Stimulated activated CD4-positive, alpha-beta T cell treated with anti-CD3 and anti-CD28 coated beads, Interleukin-4, amount 100 ng/mL, for 48 hours (primary cell): ENCODE measurements at places on chromosomes 12 and 14.

DNA sequence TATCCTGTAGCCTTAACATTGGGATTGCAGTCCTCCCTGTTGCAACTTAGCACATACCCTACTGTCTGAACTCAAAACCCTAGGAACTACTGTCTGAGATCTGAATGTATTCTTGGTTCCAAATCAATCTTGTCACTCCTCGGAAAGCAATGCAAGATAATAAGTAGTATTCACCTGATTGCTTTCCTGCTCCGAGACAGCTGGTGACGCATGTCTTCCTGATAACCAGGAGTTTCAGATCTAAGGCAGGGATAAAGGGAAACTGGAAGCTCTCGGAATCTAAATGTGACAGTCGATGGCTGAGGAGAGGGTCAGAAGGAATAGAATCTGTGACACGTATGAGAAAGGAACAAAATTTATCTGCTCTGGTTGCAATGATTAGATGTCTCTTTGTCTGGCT, 67.6 kb downstream of the RMST start:
- no peak for DNase-seq

- DNase-seq: no peak
These were observed 57.5 kb downstream of the ZNF664 start for GRCh38 chr12:124030510-124030909.

DNA sequence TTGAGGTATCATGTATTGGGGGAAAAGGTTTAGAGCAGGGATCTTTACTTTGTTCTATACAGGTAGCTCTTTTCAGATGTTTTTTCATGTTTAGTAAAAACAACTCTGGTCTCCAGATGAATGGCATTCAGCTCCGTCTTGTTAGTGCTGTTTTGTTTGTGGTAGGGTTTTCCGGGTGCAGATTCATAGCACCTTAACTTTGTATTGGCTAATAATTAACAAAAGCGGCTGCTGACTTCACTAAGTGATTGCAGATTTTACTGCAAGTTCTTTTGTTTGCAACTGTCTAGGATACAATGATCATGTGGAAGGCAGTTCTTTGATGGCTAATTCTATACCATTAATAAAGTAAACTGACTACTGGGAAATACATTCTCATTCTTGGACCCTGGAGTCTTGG, 32.2 kb upstream of the BHLHE41 start:
- DNase-seq: no peak

GRCh38 chr12:54374562-54375258, 9.8 kb downstream of the ZNF385A start:
- DNase-seq: no peak

DNA sequence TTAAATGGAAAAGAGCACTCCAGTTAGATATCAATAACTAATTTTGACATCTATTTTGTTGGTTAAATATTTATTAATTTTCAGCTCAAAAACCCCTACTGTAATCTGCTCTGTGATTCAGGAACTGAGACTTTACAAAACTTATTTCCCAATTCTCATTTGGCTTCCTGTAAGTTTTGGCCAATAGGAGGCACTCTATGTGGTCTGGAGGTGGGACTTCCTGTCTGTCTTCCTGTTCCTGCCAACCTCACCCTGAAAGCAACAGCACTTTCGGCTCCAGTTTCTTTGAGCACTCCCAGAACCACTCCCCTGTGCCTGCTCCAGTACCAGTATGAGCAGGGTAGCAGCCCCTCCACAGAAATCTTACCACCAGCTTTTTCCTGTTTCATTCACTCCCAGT, 1027.0 kb downstream of the VRK1 start:
- no peak for DNase-seq

GRCh38 chr14:20460458-20461224, 593 bp downstream of the PIP4P1 start:
- peak; percentile 32 for DNase-seq

GRCh38 chr12:116520801-116521471, 38.2 kb upstream of the MAP1LC3B2 start:
- DNase-seq: no peak

- no peak for DNase-seq
These were observed 144.5 kb downstream of the PHETA1 start for GRCh38 chr12:111224186-111225066.

DNA sequence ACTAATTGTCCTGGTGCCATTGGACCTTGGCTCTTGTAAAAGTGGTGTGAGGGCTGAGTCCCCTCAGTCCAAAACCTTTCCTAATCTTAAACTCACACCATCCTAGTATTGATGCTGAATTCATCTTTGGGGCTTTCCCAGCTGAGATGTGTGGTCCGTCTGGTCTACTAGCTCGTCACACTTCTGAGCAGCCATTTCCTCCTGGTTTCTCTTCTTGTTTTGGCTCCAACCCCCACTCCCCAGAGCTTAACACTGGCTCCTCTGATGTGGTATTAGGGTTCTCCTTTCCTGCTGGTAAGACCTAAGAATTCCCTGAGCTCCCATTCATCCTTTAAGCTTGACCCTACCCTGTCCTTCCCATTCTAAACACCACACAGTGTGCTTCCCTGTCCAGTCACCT, 900.6 kb downstream of the VRK1 start:
- no peak for DNase-seq

DNA sequence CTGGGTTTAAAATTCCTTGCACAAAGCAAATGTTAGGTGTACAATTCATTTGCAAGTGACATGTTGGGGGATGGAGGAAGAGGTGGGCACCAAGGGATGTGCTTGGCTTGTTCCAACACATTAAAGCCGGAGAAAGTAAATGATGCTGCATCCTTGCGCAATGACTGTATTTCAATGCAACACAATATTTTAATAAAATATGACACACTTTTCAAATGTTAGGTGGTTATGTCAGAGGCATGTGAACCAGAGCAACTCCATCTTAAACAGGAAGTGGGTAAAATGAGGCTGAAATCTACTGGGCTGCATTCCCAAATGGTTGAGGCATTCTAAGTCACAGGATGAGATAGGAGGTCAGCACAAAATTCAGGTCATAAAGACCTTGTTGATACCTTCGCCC, 53.6 kb upstream of the ARHGAP5 start:
- DNase-seq: no peak

DNA sequence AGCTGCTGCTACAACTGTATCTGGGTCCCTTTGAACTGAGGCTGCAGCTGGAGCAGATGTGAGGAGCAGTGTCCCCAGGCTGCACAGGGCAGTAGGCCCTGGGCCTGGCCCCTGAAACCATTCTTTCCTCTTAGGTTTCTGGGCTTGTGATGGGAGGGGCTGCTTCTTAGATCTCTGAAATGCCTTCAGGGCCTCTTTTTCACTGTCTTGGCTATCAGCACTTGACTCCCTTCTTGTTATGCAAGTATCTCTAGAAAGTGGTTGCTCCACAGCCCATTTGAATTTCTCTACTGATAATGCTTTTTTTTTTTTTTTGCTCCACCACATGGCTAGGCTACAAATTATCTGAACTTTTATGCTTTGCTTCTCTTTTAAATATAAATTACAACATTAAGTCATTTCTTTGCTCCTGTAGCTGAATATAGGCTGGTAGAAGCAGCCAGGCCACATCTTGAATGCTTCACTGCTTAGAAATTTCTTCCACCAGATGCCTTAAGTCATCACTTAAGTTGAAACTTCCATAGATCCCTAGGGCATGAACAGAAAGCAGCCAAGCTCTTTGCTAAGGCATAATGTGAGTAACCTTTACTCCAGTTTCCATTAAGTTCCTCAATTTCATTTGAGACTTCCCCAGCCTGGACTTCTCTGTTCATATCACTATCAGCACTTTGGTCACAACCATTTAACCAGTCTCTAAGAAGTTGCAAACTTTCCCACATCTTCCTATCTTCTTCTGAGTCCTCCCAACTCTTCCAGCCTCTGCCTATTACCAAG, 41.1 kb downstream of the ACSM4 start:
- DNase-seq: no peak

- DNase-seq: no peak
These were observed 258.4 kb downstream of the PPFIA2 start for GRCh38 chr12:81500788-81501187.

DNA sequence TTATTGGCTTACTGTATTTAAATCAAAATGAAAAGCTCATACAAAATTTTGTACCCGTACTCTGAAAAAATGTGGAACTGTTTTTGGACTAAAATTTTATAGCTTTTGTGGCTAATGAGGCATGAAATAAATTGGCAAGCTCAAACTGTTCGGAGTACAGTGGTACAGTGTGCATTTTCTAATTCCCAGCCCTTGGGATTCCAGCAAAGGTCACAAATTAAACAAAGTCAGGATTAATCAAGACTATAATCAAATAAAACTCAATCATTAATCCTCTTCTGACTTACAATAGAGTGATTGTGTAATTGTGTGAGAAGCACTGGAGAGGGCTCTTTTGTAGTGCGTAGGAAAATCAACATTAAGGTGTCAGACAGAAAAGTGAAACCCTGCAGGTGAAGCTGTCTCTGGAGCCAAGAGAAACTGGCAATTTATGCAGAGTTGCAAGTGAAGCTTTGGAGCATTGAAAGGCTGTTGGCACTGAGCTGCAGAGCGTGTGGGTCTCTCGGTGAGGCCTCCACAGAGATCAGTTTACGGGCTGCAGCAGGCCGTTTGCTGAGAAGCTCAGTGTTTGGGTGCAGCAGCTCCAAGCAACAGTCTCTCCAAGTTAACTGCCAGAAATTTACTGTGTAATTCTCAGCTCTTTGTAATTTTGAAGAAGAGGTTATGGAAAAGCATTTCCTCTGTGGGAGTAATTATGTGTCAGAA, 275.9 kb downstream of the FBXL14 start:
- DNase-seq: no peak

DNA sequence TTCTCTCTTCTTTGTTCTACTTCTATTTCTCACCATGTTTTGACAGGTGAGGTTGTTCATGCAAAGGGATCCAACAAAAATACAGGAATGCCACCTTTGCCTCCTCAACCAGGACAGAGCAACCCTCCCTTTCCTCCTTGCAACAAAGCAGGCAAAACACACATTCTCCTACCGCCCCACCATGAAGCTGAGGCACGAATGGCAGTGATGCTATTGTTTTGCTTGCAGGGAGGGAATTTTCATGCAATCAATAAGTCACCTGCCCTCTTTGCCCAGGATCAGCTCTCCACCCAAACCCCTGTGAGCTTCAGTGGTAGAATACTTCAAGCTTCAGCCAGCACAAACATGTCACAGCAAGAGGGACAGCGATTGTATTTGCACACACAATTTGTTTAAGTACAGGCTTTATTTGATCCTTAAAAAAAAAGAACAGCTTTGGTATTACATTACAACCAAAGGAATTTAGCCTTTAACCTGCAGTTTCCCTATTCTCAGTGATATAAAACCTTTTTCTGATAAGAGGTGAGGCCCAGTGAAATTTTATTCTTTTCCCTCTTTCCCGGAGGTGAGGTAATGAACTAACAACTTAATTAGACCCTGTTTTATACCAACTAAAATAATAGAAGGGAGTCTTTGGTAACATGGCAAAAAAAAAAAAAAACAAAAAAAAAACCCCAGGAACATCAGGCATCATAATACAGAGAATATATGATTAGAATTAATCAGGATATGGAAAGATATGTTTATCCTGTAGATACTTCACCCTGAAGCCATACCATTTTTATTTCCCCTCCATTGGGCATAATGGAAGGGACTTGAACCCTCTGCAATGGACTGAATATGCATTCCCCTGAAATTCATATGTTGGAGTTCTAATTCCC, 87.0 kb upstream of the EEA1 start:
- no peak for DNase-seq

DNA sequence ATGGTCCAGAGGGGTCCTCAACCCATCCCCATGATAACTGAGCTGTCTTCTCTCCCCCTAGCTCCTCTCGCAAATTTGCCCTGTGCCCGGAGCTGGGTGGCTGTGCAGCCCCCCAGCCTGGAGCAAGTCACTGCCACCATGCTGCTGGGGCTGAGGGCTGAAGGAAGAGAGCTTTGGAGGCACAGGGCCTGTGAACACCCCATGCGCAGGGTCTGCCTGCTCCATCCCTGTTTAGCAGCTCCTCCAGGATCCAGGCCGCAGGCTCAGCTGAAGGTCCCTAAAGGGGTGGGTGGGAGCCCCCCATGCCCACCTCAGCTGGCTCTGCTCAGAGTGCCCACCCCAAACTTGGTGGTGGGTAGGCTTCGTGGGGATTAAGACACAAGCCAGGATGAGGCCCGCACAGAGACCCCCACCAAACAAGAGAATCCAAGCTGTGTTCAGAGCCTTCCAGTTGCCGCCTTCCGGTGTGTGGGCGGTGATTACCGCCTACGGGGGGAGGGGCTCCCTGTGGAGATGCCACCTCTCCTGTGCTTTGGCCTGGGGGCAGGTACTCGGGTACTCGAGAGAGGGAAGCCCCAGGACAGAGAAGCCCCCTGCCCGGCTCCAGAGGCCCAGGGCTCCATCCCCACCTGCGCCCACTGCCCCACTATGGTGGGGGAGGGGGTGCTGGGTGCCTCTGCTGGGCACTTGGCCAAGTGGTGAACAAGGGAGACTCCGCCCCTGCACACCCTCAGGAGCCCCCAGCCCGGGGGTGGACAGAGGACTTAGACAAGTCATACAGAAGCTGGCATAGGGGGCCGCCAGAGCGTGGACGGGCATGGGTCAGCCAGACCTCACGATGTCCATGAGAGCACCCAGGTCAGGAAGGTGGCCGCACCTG, 1.4 kb upstream of the JAG2 start:
- DNase-seq: no peak

GRCh38 chr12:104888892-104889291, 69.2 kb downstream of the SLC41A2 start:
- no peak for DNase-seq

- no peak for DNase-seq
These were observed 51.6 kb downstream of the GPATCH2L start for GRCh38 chr14:76203086-76204001.

DNA sequence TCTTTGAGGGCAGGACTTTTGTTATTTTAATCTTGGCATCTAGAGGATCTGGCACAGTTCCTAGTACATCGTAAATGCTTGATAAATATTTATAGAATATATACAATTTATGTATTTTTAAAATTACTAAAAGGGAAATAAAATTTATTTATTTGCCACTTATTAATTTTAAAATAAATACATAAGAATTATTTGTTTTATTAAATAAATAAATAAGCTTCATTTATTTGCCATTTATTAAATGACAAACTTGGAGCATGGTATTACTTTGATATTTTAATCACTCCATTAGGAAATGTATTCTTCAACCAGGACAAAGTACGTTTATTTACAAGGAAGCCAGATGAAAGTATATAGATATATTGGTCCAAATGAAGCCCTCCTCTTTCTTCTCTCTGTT, 118.7 kb upstream of the LRIG3 start:
- no peak for DNase-seq

DNA sequence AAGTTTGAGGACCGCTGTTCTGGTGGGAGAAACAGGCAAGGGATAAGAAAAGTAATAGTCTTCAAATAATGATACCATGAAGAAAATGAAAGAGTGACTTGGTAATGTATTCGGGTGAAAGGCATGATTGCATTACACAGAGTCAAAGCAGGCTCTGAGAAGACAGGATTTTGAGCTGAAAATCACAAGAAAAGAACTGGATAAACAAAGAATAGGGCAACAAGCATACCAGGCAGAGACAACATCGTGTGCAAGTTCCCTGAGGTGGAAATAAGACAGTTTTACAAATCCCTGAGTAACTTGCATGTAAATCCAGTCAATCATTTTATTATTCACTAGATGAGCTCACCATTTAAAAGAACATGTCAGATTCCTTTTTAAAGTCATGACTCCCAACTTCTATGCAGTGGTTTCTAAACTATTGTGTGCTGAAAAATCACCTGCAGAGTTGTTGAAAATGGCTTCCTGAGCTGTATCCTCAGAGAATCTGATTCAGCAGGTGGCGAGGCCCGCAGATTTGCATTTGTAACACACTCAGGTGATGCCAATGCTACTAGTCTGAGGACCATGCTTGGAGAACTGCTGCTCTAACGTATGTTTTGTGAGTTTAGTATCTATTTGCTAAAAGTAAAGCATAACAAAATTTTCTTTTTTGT, 133.0 kb upstream of the ABCD2 start:
- no peak for DNase-seq

- DNase-seq: no peak
These were observed 10.1 kb downstream of the SETD1B start for GRCh38 chr12:121813951-121814350.
